ENCODE measurements at places on chromosomes 7 and 10.

GRCh38 chr10:124032087-124032935, 61.1 kb downstream of the CHST15 start:
- H3K27ac ChIP-seq = no peak overlapping the region
- H3K4me1 ChIP-seq = peaks cover 4% of the 10 kb centered on the region
- no peak for DNase-seq
- no peak overlapping the region for H3K4me3 ChIP-seq
- no peaks in the 10 kb centered on the region for H3K36me3 ChIP-seq

DNA sequence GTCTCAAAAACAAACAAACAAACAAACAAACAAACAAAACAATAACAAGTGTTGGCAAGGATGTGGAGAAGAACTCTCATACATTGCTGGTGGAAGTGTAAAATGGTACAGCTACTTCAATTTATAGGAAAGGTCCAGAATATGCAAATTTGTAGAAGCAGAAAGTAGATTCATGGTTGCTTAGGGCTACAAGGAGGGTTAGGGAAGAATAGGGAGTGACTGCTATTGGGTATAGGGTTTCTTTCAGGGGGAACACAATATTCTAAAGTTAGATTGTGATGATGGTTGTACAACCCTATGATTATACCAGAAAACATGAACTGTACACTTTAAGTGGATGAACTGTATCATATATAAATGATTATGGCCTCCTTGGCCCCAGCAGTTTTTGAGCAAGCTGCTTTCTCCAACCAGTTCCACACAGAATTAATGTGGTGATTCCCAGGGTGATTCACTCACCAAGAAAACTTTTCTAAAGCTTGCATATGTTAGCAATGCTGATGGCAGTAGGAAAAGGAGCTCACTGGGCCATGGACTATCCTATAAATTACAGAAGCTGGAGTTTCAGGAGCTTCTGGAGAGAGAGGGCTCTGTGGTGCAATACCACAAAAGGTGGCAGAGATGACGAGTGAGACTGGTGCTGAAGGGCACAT, 52.8 kb upstream of the KCNIP2 start:
- H3K27ac ChIP-seq = no peak overlapping the region
- no peaks in the 10 kb centered on the region for H3K36me3 ChIP-seq
- H3K27me3 ChIP-seq = no peaks in the 10 kb centered on the region
- 0 out of 2 replicates have a peak, but pooled peaks cover under 1% of the 10 kb centered on the region for H3K4me1 ChIP-seq
- no peak overlapping the region for H3K4me3 ChIP-seq
- DNase-seq = no peak

DNA sequence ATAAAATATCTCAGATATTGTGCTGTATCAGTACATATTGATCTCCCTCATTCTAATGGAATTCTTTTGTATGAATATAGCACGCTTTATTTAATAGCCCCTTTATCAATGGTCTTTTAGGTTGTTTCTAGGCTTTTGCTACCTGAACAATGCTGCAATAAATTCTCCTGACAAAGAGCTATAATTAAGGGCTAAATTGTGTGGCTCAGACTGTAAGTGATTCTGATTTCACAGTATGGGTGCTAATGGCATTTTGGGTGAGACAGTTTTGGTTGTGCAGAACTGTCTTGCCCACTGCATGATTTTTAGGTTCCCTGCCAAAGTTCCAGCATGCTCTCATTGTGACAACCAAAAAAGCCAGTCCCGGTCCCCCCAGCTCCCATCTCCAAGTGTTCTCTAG, 363.2 kb downstream of the REEP3 start:
- H3K4me3 ChIP-seq = no peak overlapping the region
- peaks cover 3% of the 10 kb centered on the region for H3K4me1 ChIP-seq
- H3K36me3 ChIP-seq = no peaks in the 10 kb centered on the region

DNA sequence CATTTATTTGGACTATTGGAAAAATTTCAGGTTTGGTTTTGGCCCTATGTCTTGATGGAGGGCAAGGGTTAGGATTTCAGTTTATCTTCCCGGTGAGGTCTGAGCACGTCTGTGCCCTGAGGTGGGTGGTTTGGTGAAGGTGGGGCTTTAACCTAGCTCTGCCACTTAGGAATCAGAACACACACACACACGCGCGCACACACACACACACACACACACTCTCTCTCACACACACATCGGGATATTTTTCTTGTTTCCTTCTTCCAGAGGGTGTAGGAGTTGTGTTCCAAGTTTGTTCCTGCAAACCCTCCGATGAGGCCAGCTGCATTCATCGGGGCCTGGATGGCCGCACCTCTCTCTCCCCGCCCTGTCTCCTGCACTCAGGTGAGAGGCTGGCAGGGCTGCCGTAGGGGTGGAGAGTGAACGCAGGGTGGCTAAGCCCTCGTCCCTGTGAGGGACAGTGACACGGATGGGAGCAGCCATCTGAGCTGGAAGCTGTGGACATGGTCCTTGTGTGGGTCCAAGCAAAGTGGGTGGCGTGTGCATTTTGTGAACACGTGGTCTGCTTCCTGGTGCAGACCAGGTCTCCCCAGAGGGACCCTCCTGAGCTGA, 34.2 kb downstream of the CHST12 start:
- no peaks in the 10 kb centered on the region for H3K4me1 ChIP-seq
- H3K27ac ChIP-seq = no peak overlapping the region
- H3K27me3 ChIP-seq = no peaks in the 10 kb centered on the region
- DNase-seq = no peak
- H3K36me3 ChIP-seq = peaks cover 9% of the 10 kb centered on the region

GRCh38 chr10:106919871-106920282, 244.6 kb downstream of the SORCS1 start:
- no peak overlapping the region for H3K27ac ChIP-seq
- no peaks in the 10 kb centered on the region for H3K4me1 ChIP-seq
- H3K36me3 ChIP-seq = no peaks in the 10 kb centered on the region
- no peak overlapping the region for H3K4me3 ChIP-seq

DNA sequence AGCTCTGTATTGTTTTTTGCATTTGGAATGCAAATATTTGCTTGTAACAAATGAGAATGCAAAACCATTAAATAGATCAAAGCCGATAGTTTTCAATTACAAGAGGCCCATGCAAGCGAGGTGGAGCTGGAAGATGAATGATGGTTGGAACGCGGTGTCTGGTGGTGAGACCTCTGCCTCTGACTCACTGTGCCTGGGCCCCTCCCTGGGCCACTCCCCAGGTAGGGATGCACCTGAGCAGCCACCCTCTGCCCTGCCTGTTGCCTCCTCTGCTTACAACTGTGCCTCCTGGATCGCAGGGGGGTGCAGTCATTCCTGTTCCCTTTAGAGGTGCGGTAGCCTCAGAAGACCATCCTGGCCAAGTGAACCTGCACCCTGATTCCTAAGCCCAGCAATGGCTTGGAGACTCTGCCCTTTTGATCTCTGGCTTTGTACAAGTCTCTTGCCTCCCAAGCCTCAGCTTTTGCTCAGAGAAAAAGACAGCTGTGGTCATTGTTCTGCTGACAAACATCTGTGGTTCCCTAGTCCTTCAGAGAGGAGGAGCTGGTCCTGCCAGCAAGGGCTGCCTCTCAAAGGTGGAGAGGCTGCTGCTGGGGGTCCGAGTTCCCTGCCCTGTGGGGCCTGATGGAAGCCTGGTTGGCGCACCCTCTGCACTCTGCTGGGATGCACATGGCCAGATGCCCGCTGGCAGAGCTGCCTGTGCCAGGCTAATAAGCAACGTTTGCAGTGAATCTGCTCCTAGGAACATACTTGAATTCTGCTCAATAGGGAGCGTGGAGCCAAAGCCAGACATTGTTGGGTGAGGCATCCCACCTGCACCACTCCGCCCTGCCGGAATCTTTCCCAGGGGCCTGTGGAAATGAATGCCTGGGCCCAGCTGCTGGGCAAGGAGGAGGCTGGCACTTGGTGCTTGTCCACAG, 126.3 kb upstream of the TCERG1L start:
- H3K4me3 ChIP-seq = no peak overlapping the region
- H3K4me1 ChIP-seq = no peaks in the 10 kb centered on the region
- no peak overlapping the region for H3K27ac ChIP-seq
- H3K36me3 ChIP-seq = no peaks in the 10 kb centered on the region
- no peak for DNase-seq

GRCh38 chr10:124648738-124649137, 95.4 kb downstream of the FAM53B start:
- DNase-seq = no peak
- peaks cover 12% of the 10 kb centered on the region for H3K4me1 ChIP-seq
- H3K27me3 ChIP-seq = no peaks in the 10 kb centered on the region
- H3K4me3 ChIP-seq = no peak overlapping the region

- no peak for DNase-seq
- no peak overlapping the region for H3K4me3 ChIP-seq
- H3K27ac ChIP-seq = no peak overlapping the region
- peaks cover 4% of the 10 kb centered on the region for H3K4me1 ChIP-seq
These were observed 323.8 kb downstream of the DPP6 start for GRCh38 chr7:154375956-154376355.

DNA sequence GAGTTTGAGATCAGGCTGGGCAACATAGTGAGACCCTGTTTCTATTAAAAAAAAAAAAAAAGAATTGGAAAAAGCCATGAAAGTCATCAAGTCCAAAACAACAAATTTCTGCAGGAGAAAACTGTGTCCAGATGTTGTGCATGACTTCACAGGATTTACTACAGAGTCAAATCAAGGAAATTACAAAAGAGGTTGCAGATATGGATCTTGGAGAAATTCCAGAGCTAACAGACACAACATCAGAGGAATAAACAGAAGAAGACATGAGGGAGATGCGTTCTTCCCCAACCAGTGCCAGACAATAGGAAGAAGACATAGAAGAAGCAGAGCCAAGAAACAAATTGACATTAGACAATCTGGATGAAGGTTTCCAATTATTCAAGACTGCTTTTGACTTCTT, 24.3 kb upstream of the KCNIP2 start:
- H3K4me3 ChIP-seq = no peak overlapping the region
- no peaks in the 10 kb centered on the region for H3K27me3 ChIP-seq
- H3K4me1 ChIP-seq = no peaks in the 10 kb centered on the region
- H3K27ac ChIP-seq = no peak overlapping the region
- H3K36me3 ChIP-seq = no peaks in the 10 kb centered on the region

GRCh38 chr7:157269341-157270059, 67.3 kb upstream of the DNAJB6 start:
- H3K4me1 ChIP-seq = no peaks in the 10 kb centered on the region
- no peak overlapping the region for H3K4me3 ChIP-seq
- H3K36me3 ChIP-seq = peaks cover 2% of the 10 kb centered on the region
- DNase-seq = no peak
- no peak overlapping the region for H3K27ac ChIP-seq

- H3K27me3 ChIP-seq = no peaks in the 10 kb centered on the region
- no peak overlapping the region for H3K4me3 ChIP-seq
- no peak for DNase-seq
- H3K36me3 ChIP-seq = no peaks in the 10 kb centered on the region
- no peaks in the 10 kb centered on the region for H3K4me1 ChIP-seq
These were observed 1.0 kb downstream of the CNPY1 start for GRCh38 chr7:155545348-155545747.

DNA sequence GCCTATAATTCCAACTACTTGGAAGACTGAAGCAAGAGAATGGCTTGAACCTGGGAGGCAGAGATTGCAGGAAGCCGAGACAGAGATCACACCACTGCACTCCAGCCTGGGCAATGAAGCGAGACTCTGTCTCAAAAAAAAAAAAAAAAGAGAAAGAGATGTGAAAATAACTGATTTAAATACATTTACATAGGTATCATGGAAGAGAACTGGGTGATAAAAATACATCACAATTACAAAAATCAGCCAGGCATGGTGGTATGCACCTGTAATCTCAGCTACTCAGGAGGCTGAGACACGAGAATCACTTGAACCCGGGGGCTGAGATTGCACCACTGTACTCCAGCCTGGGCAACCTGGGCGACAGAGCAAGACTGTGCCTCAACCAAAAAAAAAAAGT, 19.8 kb downstream of the NANOS1 start:
- no peaks in the 10 kb centered on the region for H3K27me3 ChIP-seq
- DNase-seq = no peak
- peaks cover 49% of the 10 kb centered on the region for H3K36me3 ChIP-seq

DNA sequence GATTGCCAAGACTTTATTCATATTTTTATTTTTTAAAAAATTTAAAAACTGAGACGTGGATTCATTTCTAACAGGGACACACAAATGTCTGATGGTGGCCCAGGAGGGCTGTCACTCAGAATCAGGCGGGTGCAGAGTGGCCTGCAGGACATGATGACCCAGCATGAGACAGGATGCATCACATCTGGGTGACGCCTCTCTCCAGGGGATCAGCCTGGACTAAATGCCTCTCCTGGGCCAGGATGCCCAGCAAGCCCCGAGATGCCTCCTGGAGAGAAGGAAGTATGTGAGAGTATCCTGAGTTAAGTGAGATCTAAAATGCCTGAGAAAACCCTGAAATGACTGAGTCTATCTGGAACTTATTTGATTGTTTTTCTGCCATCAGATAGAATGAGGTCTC, 16.9 kb upstream of the MTURN start:
- H3K4me1 ChIP-seq = no peaks in the 10 kb centered on the region
- H3K4me3 ChIP-seq = no peak overlapping the region
- H3K36me3 ChIP-seq = no peaks in the 10 kb centered on the region
- no peak for DNase-seq
- no peaks in the 10 kb centered on the region for H3K27me3 ChIP-seq

DNA sequence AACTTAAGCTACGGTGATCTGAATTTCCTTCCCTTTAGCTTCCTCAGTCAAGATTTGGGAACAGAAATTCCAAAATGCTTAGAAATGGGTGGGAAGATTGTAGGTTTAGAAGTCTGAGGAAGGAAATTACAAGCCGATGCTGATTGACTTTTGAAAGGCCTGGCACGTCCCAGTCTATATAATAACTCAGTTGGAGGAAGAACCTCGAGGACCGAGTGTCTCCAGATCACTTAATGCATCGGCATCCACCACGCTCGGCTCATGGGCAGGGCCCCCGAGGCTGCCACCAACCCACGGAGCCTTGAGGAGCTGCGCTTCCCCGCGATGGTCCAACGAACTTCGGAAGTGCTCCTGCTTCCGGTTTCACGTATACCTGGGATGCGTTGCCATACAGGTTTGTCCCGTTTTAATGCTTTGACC, 10.4 kb upstream of the SP8 start:
- no peaks in the 10 kb centered on the region for H3K36me3 ChIP-seq
- peaks cover 23% of the 10 kb centered on the region for H3K27me3 ChIP-seq
- 0 out of 2 replicates have a peak, but pooled peaks cover 1% of the 10 kb centered on the region for H3K4me1 ChIP-seq
- no peak for DNase-seq

- no peak overlapping the region for H3K27ac ChIP-seq
- no peaks in the 10 kb centered on the region for H3K36me3 ChIP-seq
- DNase-seq = no peak
- no peaks in the 10 kb centered on the region for H3K4me1 ChIP-seq
These were observed 111.0 kb downstream of the CDK6 start for GRCh38 chr7:92725161-92725925.

DNA sequence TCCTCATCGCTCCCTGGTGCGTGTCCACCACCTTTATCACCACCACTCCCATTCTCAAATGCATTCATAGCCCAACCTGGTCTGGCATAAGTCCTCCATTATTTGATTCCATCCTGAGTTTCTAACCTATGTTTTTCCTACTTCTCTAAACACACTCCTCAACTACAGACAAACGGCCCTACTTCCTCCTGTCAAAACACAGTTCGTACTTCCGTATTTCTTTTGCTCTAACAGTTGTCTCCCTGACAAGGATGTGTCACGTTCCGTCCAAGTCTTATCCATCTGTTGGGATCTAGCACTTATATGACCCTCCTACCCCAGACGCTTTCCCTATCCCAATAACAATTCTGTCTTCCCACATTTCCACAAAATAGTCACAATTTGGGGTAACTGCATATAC, 46.8 kb downstream of the DOCK4 start:
- peaks cover 4% of the 10 kb centered on the region for H3K4me1 ChIP-seq
- no peak overlapping the region for H3K27ac ChIP-seq
- DNase-seq = no peak
- no peaks in the 10 kb centered on the region for H3K36me3 ChIP-seq
- H3K27me3 ChIP-seq = no peaks in the 10 kb centered on the region
- no peak overlapping the region for H3K4me3 ChIP-seq
